ENCODE measurements at places on chromosomes 7 and 10.

GRCh38 chr7:3897430-3898372, 596.6 kb downstream of the SDK1 start:
- peak; percentile 14 for DNase-seq

GRCh38 chr10:73588656-73589055, 2.5 kb downstream of the USP54 start:
- no peak for DNase-seq

DNA sequence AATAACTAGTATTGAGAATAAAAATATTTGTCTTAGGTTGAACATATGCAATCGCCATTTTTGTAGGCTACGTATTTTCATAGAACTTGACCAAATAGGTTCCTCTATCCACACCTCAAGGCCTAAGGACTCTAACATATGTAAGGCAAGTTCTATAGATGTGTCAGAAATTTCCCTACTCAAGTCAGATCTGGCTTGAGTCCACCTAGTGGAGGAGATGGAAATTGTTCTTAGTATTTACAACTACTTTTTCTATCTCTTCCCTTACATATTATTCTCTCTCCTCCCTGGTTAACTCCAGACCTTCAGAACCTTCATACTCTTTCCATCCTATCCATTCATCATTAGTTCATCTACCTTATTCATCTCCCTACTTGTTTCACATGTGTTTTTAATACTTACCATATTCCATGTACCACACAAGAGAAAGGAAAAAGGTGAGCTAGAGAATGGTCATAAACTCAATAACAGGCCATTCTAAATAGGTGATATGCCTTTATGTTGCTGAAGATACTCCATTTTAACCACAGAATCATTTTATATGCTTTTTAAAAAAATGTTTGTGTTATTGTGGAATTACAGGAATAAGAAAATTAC, 174.5 kb upstream of the HDAC9 start:
- DNase-seq: no peak

DNA sequence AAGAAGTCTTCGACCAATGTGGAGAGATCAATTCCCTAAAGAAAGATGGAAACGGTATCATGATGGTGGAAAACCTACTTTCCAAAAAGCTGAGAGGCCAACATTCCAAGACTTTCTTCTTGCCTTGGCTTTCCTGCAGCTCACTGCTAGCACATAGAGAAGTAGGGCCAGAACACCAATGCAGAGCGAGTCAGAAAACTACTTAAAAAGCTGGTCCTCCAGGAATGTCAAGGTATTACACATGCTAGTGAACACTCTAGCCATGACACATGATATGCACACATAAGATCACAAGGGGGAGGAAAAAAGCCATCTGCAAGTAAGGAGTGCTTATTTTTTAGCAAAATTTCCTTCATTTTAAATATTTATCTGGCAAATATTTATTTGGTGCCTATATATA, 22.7 kb downstream of the GPAM start:
- no peak for DNase-seq

DNA sequence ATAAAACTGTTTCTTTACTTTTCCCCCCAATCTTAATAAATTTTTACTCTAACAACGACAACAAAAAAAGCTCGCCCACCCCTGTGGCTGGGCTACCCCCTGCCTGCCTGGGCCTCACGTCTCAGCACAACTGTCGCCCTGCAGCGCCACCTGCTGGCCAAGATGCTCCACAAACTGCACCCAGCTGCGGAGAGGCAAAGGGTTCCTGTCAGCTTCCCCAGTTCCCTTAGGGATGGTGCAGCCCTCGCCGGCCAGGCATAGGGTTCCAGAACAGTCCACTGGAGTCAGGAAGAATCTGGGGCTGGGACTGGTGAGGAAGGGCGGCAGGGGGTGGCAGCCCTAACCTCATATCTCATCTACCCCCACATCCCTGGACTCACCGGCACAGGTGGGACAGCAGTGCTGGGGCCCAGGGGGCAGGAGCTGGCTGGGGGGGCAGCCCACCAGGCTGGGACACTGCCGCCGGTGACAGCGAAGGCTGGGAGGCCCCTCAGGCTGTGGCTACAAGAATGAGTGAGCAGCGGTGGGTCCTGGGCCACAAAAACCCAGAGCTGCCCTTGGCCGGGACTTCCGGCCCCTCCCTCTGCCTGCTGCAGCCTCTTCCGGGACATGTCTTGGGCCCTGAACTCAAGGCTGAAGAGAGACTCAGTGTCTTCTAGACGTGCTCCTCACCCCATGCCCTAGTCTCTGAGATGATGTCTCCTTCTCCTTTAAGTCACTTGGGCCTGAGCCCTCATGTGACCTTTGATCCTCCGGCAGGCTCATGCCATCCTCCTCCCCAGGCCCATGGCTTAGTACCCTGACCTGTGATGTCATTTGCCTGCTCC, 21.2 kb downstream of the ATP6V1F start:
- DNase-seq: peak; percentile 65

GRCh38 chr10:49666054-49666615, 13.3 kb upstream of the C10orf53 start:
- DNase-seq: no peak

DNA sequence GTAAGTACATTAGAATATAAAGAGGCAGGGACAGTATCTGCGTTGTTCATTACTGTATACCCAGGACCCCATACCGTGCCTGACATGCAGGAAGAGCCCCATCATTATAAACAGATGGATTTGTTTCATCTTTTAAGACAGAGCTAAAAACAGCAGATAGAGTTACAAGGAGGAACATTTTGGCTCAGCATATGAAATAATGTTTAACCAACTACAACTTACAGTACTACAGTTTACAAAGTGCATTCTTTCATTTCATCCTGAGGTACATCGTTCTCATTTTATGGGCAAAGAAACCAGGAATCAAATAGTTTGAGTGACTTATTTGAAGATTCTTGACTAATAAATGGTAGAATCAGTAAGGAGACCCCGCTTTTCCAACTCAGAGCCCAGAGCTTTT, 38.1 kb upstream of the AGBL3 start:
- DNase-seq: no peak

GRCh38 chr10:48598243-48598935, 6.5 kb downstream of the ARHGAP22 start:
- DNase-seq: no peak

DNA sequence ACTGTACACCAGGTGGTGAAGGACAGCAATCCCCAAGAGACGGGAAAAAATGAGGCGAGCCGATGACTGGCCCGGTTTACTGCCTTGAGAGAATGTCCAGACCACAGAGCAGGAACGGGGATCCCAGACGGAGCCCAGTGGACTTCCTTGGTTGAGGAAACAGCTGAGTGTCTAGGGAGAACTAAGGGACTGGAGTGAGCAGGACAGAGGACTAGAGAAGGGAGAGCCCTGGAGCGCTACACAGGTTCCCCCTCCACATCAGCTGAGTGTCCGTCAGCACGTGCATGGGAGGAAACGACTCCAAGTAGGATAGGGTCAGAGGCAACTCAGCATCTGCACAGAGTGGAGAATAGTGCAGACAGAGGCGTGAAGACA, 7.1 kb upstream of the WDR86 start:
- no peak for DNase-seq

- DNase-seq: no peak
Observed at GRCh38 chr10:43093423-43094076, 16.7 kb downstream of the RET start.

DNA sequence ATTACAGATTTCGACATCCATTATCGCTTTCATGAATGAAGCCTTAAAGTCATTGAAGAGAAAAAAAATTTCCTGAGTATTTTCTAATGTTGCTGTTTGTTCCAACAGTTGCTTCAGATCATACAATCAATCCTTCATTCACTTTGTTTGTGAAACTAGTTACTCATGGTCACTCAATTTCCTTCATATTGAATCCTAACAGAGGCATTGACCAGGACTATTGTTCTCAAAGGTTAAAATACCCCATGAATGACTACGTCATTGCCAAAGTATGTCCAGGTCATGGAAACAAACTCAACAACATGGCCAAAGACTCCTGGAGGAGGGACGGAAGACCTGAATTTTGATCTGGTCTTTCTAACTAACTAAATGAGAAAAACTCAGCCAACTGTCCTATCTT, 54.0 kb upstream of the ABCB5 start:
- no peak for DNase-seq

GRCh38 chr7:35725280-35725680, 30.3 kb upstream of the HERPUD2 start:
- DNase-seq: no peak

DNA sequence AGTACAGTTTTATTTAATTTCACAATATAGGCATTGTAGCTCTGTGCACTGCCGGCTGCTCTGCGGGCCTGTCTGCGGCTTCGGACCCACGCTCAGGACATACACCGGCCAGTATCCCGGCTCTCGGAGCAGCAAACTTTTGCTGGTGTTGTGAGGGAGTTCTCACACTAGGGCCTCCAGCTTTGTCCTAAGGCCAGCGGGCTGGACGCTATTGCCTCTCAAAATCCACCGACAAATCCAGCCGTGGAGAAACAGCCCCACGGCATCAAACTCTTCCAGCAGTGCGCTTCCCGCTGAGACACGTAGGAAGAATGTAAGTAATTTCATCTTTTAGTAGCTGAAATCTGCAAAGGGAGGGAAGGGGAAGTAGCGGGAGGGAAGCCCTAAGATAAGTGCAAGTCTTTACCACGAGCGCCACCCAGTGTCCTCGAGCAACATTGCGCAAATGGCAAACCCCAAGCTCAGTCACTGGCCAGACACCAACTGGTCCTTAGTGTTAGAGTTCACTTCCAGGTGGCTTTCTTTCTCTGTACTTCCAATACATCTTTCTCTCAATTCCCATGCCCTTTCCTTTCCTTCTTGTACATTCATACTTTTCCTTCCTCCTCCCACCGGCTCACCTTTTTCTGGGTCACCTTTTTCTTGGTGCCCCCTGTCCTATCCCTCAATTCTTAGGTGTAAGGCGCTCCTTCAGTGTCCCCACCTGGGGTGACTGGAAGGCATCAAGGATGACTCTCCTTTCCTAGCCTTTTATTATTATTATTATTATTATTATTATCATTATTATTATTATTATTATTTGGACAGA, 3.0 kb upstream of the DLX5 start:
- peak; percentile 54 for DNase-seq

All from stimulated activated CD4-positive, alpha-beta T cell treated with anti-CD3 and anti-CD28 coated beads, Interleukin-15, amount 100 ng/mL, for 1 hour (primary cell).